Esophagus mucosa (tissue), 1 donor: ENCODE measurements at places on chromosomes 11 and 22. TPM values are rescaled to one million over a fixed set of nuclear protein-coding genes. Genes with fewer than 3 reads are reported as not detected.

Gene DDTL
- total RNA-seq: 1.7 TPM

GRCh38 chr11:108392353-108392752 is 75.0 kb downstream of the C11orf65 start:
- no peak for ATAC-seq

Gene FGF3
- not detected for total RNA-seq

Gene CNTN5
- total RNA-seq: 0.04 TPM

GRCh38 chr22:38233427-38233826 is 31.6 kb downstream of the MAFF start:
- no peak for ATAC-seq

DNA sequence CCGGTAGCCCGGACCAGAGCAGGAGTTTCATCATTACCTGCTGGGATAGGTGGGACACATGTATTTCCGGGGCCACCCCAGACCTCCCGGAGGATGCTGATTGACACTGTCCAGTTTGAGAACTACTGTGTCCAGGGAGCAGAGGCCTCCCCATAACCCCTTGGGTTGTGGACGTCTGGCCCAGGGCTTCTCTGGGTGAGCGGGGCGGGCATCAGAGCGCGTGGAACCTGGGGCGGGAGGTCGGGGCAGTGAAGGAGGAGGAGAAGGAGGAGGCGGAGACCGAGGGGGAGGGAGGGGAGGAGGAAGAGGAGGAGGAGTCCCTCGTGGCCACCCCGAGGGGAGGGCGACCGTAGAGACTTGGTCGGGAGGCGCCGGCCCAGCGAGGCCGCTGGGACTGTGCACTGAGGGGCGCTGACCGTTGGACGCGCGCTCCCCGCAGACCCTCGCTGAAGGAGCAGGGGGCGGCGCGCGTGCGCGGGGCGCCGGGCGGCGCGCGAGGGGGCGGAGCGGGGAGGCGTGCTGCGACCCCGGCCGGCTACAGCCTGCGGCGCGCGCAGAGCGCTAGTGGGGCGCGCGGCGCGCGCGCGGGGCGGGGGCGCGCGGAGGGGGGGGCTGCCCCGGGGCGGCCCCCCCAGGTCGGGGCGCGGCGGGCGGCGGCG is at the start of gene GRK3:
Gene GRK3 (plus strand): TSS at position 356 of the 659 bp plus-strand sequence. CDS start 366 bp downstream, outside the sequence.
- ATAC-seq: peak; percentile 71

Gene OR5A1
- not detected for total RNA-seq

GRCh38 chr11:119431523-119431922 is 8.6 kb upstream of the THY1 start:
- no peak for ATAC-seq

Gene CARD16
- total RNA-seq: 14.0 TPM

Gene CACNA1I
- total RNA-seq: 0.08 TPM

- ATAC-seq: peak; percentile 81
Observed at GRCh38 chr11:75429902-75430713, 2.9 kb downstream of the KLHL35 start.

GRCh38 chr22:19062139-19062942 is 59.9 kb downstream of the DGCR2 start:
- ATAC-seq: no peak

Gene PDE2A
- 6.0 TPM for total RNA-seq

DNA sequence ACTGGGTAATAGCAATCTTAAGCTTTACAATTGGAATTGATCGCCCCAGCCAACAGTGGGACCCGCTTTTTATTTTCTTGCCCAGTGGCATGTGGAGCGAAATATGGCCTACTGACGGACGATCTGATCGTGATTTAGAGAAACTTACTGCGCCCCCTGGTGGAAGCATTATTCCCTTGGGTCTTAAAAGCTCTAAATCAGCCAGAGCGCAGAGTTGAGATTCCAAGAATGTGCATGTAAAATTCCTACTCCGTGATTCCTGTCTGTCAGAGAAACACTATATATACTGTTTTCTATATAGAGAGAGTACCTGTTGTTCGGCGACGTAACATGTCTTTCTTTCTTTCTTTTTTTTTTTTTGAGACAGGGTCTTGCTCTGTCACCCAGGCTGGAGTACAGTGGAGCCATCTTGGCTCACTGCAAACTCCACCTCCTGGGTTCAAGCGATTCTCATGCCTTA is 3.7 kb upstream of the DPF2 start:
- peak; percentile 40 for ATAC-seq

GRCh38 chr11:121802542-121802941 is 313.5 kb downstream of the BLID start:
- ATAC-seq: no peak

Gene TNNI2
- 4.4 TPM for total RNA-seq

Gene INS
- total RNA-seq: not detected

Gene CLDN5
- 10.4 TPM for total RNA-seq

DNA sequence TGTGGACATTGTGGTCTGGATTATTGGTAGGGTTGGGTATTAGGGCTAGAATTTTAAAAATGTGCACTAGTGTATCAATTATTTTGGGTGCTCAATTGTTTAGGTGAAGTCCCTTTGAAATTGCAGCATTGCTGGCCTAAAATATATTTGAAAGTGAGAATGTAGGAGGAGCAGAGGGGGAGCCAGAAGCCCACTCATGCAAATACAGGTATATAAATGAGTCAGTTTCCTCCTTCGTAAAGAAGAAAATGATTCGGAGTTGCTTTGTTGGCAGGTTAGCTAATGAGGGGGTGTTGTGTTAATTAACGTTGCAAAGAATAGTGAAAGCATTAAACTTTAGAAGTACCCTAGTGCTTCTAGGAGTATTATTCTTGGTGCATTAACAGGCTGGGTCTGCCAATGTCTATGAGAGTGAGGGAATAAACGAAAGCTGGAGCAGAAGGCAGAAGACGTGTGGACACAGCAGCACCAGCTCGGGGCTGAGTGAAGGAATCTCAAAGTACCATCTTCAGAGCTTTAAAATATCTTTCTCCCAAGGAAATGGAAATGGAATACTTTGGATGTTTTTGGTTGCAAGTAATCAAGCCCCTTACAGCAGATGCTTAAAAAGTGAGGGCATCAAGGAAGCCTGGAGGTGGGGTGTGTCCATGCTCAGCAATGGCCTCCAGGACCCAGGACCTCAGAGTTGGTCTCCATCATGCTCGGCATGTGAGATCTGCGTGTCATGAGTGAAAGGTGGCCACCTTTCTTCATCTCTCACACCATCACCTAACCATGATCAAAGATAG is 522.9 kb downstream of the NTM start:
- no peak for ATAC-seq

DNA sequence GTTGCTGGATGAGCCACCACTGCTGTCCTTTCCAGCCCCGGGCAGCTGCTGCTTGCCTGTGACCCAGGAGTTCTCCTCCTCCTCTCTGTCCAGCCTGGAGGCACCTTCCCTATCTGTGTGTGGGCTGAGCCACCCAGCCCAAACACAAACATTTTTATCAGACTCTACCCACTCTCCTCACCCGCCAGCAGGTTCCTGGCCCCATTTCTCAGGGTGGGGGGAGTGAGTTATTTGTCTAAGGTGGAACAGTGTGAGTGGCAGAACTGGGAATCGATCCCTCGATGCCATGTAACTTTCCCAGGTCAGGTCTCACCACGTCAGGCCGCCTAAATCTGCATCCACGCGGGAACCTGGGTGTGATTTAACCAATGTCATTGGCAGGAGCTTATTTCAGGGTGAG is 20.8 kb upstream of the SMIM38 start:
- ATAC-seq: no peak

GRCh38 chr11:6646918-6647679 is 8.5 kb downstream of the DCHS1 start:
- peak; percentile 25 for ATAC-seq

GRCh38 chr22:36554098-36554497 is 25.1 kb upstream of the EIF3D start:
- ATAC-seq: no peak

DNA sequence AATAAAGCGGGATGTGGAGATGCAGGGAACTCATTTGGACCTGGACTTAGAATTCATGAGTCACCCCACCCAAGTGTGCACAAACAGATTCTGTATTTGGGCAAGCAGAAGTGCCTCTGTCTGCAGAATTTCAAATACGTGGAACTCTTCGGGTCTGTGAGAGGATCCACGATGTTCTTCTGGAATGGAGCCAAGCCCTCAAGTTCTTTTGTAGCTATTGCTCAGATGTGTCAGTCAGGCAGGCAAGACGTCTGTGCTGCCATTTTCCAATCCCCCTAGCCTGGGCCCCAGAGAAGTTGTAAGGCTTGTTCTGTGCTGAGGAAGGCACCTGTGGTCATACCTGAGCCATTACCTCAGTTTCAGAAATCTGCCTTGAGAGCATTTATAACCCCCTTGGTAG is 132.8 kb upstream of the RASSF10 start:
- no peak for ATAC-seq

GRCh38 chr11:92125321-92125720 is 99.3 kb upstream of the FAT3 start:
- no peak for ATAC-seq

DNA sequence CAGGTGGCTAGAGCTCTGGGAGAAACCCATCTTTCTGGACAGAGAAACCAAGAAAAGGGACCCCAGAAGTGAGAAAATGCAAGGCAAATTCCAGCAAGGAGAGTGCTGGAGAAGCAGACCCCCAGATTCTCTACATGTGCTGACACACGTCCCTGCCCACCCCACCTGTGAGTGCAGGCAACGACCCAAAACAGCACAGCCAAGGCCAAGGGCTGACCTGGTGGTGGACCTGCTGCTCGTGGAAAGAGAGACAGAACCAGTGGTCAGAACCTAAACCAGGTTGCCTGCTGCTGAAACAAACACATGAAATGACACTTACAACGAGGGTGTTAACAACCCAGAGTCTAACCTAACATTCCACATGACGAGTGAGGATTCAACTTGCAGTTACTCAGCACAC is 24.6 kb downstream of the TRMU start:
- no peak for ATAC-seq

DNA sequence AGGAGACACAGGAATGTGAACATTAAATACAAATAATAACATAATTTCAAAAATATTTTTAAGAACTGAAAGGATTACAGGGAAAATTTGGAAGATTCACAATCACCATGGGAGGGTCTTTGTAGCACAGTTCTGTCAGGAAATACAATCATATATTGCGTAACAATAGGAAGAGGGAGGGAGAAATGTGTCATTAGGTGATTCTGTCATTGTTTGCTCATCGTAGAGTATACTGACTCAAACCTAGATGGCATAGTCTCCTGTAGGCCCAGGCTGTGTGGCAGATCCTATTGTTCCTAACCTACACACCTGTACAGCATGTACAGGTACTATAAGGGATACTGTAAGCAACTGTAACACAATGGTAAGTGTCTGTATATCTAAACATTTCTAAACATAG is 330.4 kb downstream of the BRD1 start:
- ATAC-seq: peak; percentile 53

Gene PDXP
- total RNA-seq: 2.5 TPM

Gene KCTD14
- 2.3 TPM for total RNA-seq

- ATAC-seq: no peak
Observed at GRCh38 chr11:82398300-82398815, 335.3 kb downstream of the FAM181B start.

GRCh38 chr22:21919526-21920307 is 32.9 kb downstream of the PPM1F start:
- ATAC-seq: peak; percentile 31

- ATAC-seq: peak; percentile 28
Observed at GRCh38 chr22:44658311-44658953, 43.6 kb upstream of the PRR5 start.

DNA sequence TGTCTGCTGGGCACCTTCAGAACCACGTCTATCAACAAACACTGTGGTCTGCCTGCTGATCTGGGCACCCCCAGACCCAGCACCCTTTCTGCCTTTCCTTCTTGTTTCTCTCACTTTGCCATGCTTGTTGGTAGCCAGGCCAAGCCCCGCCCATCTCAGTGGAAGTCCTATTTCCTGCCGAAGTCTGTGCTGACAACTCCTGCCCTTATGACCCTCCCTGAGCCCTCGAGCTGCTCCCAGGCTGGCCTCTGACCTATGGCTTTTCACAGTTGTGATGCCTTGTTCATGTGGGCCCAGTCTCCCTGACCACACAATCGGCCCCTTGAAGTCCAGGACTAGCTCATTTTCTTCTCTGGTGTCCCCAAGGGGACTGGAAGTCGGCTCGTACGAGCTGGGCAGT is 132.1 kb downstream of the DSCAML1 start:
- no peak for ATAC-seq

DNA sequence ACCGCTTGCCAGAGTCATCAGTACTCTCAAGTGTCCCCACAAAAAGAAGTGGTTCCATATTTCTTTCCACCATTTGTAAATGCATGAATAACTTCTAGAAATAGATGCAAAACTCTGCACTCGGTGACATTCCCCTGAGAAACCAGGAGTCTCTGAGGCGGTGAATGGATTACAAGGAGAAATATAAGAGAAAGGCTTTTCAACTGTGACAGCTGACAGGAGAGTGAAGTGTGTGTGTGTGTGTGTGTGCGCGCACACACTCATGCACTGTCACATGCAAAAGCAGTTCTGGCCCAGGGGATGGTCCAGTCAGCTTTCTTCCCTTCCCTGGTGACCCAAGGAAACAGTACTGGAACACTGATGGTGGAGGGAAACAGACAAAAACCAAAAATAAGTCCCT is 710.0 kb downstream of the OPCML start:
- ATAC-seq: no peak

DNA sequence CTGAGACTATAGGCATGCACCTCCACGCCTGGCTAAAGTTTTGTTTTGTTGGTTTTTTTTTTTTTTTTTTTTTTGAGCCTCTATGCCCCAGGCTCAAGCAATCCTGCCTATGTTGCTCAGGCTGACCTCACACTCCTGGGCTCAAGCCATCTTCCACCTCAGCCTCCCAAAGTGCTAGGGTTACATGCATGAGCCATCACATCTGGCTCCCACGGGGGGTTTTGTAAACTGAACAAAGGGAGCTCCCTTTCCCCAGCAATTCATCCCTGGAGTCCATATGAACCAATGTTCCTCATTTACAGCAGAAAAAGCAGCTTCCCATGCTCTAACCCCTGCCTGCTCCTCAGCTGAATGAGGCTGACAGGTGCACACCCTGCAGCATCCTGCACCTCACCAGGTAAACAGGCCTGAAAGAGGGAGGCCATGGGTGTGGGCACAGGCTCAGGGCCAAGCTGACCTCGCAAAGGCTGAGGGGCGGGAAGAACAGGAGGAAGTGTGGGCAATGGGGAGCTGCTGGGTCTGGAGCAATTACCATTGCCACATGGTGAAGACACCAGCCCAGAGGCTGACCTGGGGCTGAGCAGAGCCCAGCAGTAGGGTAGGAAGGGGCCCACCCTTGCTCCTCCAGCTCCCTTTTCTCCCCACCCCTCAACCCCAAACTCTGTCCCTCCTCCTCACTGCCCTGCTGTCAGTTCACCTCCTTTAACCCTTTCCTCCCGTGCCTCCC is 58.2 kb downstream of the RBX1 start:
- ATAC-seq: peak; percentile 29

Gene KRTAP5-1
- not detected for total RNA-seq

GRCh38 chr11:76694664-76695063 is 24.1 kb upstream of the LRRC32 start:
- peak; percentile 70 for ATAC-seq

GRCh38 chr11:12716816-12717215 is 42.6 kb downstream of the TEAD1 start:
- no peak for ATAC-seq
